Suprapubic skin (tissue), 4 donors: ENCODE measurements at places on chromosomes 4 and X. TPM values are rescaled to one million over a fixed set of nuclear protein-coding genes. Genes with fewer than 3 reads are reported as not detected.

DNA sequence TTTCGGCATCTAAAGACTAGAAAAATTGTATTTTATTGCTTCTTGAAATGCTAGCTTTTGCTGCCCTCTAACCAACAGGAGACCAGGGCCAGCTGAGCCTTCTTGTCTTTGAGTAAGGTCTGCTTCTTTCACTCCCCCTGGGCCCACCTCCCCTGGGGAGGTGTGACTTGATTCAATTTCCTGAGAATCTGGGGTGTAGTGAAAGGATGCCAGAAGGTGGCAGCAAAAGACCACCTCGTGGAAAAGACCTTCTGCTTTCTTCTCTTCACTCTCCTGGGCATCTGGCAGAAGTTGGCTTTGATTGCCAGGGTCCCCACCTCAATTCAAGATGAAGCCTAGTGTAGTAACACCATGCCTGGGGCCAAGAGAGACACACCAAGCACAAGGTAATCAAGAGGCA is 96.5 kb upstream of the MAOA start:
- no peaks in the 10 kb centered on the region for H3K4me1 ChIP-seq
- peak; percentile 55 for DNase-seq
- no peak overlapping the region for H3K4me3 ChIP-seq
- H3K27me3 ChIP-seq, result no peaks in the 10 kb centered on the region

- no peak for DNase-seq
- H3K27ac ChIP-seq, result no peak overlapping the region
- peaks cover 11% of the 10 kb centered on the region for H3K36me3 ChIP-seq
- H3K4me1 ChIP-seq, result peaks cover 25% of the 10 kb centered on the region
- peak overlapping the region; percentile 80 for H3K4me3 ChIP-seq
- no peaks in the 10 kb centered on the region for H3K27me3 ChIP-seq
Observed at GRCh38 chrX:53223068-53223693, 1.8 kb downstream of the KDM5C start.

GRCh38 chrX:87728024-87728423 is 210.4 kb downstream of the KLHL4 start:
- no peak overlapping the region for H3K27ac ChIP-seq
- H3K36me3 ChIP-seq, result no peaks in the 10 kb centered on the region
- H3K27me3 ChIP-seq, result no peaks in the 10 kb centered on the region
- H3K4me3 ChIP-seq, result no peak overlapping the region

GRCh38 chrX:104913348-104913747 is 307.1 kb downstream of the TEX13A start:
- no peak for DNase-seq
- H3K36me3 ChIP-seq, result no peaks in the 10 kb centered on the region
- H3K27me3 ChIP-seq, result no peaks in the 10 kb centered on the region

DNA sequence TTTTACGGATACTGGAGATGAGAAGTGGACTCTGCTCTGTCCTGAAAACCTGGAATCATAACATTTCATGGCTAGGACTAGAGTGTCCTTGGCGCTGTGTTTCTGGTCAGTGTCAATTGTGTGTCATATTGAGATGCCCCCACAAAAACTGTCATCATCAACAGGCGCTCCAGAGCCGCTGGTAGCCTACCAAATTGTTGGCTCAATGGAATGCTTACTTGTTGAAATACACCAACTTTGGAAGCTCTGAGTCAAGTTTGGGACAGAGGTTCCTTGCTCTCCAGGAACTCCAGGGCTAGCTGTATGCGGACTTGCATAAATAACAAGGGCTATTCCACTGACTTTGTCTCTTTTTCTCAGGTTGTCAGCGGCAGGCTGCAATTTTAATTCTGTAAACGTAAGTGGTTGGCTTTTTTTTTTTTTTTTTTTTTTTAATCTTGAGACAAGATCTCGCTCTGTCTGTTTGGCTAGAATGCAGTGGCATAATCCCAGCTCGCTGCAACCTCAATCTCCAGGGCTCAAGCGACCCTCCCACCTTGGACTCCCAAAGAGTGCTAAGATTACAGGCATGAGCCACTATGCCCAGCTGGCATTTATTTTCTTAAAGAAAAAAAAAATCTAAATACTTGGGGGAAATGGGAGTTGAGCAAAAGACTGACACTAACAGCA is 871 bp upstream of the HPGD start:
- no peaks in the 10 kb centered on the region for H3K27me3 ChIP-seq
- H3K4me3 ChIP-seq, result peak overlapping the region; percentile 76
- peaks cover 11% of the 10 kb centered on the region for H3K4me1 ChIP-seq
- no peaks in the 10 kb centered on the region for H3K36me3 ChIP-seq
- peak overlapping the region; percentile 84 for H3K27ac ChIP-seq

GRCh38 chr4:108107729-108108382 is 60.9 kb downstream of the LEF1 start:
- H3K4me1 ChIP-seq, result no peaks in the 10 kb centered on the region
- no peak overlapping the region for H3K4me3 ChIP-seq
- H3K27ac ChIP-seq, result no peak overlapping the region

GRCh38 chr4:159291176-159291575 is 188.3 kb downstream of the RAPGEF2 start:
- no peaks in the 10 kb centered on the region for H3K36me3 ChIP-seq
- no peaks in the 10 kb centered on the region for H3K4me1 ChIP-seq
- no peak for DNase-seq
- no peak overlapping the region for H3K27ac ChIP-seq

- DNase-seq, result no peak
- no peaks in the 10 kb centered on the region for H3K4me1 ChIP-seq
- no peaks in the 10 kb centered on the region for H3K27me3 ChIP-seq
- H3K4me3 ChIP-seq, result no peak overlapping the region
- H3K36me3 ChIP-seq, result no peaks in the 10 kb centered on the region
Observed at GRCh38 chr4:158253350-158253980, 43.2 kb downstream of the TMEM144 start.

DNA sequence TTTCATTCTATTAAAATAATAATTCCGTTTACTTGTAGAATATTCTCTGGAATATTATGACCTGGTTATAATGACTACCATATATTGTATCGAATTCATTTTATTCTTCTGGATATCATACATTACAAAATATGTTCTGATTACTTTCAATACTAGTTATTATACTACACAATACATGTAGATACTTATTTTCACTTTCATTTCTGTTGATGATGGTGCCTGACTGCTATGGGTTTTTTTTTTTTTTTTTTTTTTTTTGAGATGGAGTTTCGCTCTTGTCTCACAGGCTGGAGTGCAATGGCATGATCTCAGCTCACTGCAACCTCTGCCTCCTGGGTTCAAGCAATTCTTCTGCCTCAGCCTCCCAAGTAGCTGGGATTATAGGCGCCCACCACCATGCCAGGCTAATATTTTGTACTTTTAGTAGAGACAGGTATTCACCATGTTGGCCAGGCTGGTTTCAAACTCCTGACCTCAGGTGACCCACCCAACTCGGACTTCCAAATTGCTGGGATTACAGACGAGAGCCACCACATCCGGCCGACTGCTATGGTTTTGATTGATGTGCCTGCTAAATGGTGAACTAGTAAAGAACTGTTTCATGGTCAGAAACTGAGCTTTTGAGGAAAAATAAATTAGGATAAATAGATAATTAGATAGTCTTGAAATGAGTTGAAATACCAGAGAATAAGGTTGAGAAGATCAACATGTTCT is 39.5 kb downstream of the PCDH10 start:
- no peak for DNase-seq
- H3K36me3 ChIP-seq, result no peaks in the 10 kb centered on the region
- no peak overlapping the region for H3K4me3 ChIP-seq
- H3K27ac ChIP-seq, result no peak overlapping the region
- H3K4me1 ChIP-seq, result no peaks in the 10 kb centered on the region
- no peaks in the 10 kb centered on the region for H3K27me3 ChIP-seq

Gene GJB1
- total RNA-seq, result 2.5 TPM

Gene RXFP1
- not detected for total RNA-seq

Gene NXT2
- 9.9 TPM for total RNA-seq

Gene NMU
- total RNA-seq, result 34.3 TPM
